Naive thymus-derived CD4-positive, alpha-beta T cell (primary cell): ENCODE measurements at places on chromosomes 3 and 15. TPM values are rescaled to one million over a fixed set of nuclear protein-coding genes. Genes with fewer than 3 reads are reported as not detected.

DNA sequence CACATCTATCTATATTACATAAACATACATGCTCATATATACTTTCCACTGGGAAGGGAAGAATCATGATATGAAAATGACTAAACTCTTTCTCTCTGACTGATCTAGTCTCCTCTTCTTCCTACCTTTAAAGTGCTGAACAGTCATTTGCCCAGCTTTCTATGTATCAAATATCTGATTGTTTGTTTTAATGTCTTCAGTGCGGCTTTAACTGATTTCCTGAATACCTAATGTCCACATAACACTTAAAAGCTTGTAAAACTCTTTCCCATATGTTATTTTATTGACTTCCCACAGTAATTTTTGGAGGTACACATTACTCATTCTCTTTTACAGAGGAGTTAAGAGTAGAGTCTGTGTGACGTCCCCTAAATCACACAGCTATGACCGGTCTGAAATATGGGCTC is 28.2 kb downstream of the CPOX start:
- no peak overlapping the region for H3K4me3 ChIP-seq
- H3K27me3 ChIP-seq, result no peaks in the 10 kb centered on the region
- no peak for DNase-seq
- H3K27ac ChIP-seq, result peak overlapping the region; percentile 10
- peaks cover 32% of the 10 kb centered on the region for H3K4me1 ChIP-seq

DNA sequence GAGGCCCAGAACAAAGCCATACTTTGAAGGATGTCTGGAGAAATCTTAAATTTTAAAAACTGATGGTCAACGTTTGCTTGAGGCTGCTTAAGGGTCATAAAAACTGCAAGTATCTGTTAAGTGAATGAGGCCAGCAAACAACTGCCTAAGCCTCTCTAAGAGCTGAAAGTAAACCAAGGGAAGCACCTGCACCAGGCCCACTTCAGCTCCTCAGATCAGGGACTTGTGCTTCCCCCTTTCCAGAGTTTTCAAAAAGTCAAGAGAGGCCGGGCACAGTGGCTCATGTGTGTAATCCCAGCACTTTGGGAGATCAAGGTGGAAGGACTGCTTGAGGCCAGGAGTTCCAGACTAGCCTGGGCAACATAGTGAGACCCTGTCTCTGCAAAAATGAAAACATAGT is 9.1 kb downstream of the FBXL22 start:
- peaks cover 37% of the 10 kb centered on the region for H3K4me1 ChIP-seq
- H3K4me3 ChIP-seq, result peak overlapping the region; percentile 37
- no peak for DNase-seq
- H3K36me3 ChIP-seq, result peaks cover 3% of the 10 kb centered on the region
- peak overlapping the region; percentile 68 for H3K27ac ChIP-seq

DNA sequence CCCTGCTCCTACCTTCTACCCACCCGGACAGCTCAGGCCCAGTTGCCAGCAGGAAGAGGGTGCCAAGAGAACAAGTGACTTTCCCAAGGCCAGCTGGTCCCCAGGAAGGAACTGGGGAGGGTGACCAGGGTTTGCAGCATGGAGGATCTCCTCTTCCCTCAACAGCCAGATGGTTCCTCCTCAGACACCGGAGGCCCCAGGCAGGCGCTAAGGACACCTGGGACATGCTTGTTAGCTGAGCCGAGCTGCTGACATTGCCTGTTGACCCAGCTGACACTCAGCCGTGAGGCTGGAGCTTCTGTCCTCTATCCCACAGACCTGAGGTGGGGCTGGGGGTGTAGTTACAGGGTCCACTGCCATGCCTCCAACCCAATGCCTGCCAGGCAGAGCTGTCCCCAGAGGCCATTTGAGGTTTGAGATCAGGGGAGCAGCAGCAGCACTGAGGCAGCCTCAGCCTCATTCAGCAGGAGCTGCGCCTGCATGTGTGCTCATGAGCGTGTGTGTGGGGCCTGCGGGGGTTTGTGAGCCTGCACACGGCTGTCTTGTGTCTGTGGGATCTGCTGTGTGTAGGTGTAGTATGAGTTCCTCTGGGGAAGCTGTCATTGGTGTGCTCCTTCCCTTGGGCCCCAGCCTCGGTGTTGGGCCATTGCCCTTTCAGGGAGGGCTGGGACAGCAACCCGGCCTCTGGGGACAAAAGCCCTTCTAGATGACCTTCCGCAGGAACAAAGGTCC is 7.1 kb downstream of the CPLX3 start:
- H3K27me3 ChIP-seq, result no peaks in the 10 kb centered on the region
- H3K4me1 ChIP-seq, result no peaks in the 10 kb centered on the region
- H3K4me3 ChIP-seq, result no peak overlapping the region
- no peak overlapping the region for H3K27ac ChIP-seq

DNA sequence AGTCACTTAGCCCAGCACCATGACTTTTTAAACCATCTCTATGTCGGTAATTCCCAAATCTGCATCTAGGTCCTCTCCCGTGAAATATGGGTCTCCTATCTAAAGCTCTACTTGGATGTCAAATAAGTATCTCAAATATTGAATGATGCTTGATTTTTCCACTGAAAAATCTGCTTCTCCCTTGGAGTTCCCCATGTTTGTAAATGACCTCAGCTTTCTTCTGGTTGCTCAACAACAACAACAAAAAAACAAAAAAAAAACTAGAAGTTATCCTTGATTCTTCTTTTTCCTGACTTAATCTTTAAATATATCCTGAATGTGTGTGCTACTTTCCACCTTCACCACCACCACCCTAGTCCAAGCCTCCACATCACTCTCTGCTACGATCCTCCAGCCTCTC is 307.5 kb upstream of the UBE2E2 start:
- H3K36me3 ChIP-seq, result no peaks in the 10 kb centered on the region
- no peaks in the 10 kb centered on the region for H3K4me1 ChIP-seq
- H3K27me3 ChIP-seq, result no peaks in the 10 kb centered on the region
- no peak for DNase-seq
- no peak overlapping the region for H3K27ac ChIP-seq
- no peak overlapping the region for H3K4me3 ChIP-seq

DNA sequence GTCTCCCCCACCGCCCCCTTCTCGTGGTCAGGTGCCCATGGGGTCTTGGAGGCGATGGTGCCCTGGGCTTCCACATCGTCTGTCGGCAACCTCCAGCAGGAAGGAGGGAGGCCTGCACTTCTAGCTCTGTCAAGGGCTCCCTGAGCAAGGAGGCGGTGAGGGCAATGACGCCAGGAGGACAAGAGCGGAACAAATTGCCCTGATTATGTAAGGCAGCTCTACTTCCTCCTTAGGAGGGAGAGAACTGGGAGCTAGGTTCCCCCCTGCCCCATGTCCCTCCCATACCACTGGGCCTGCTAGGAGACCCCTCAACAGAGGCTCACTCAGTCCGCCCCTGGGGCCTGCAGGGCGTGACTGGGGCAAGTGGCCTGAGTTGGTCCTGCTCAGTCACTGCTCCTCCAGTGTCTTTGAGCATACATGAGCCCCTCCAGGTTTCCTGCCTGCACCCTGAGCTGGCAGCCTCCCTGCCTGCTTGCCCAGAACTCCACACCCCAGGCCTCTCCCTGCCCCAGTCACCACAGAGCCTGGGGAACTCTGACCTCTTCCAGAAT is 56.1 kb downstream of the CACNA2D2 start:
- H3K36me3 ChIP-seq, result no peaks in the 10 kb centered on the region
- no peak overlapping the region for H3K4me3 ChIP-seq
- no peaks in the 10 kb centered on the region for H3K27me3 ChIP-seq
- H3K4me1 ChIP-seq, result peaks cover 13% of the 10 kb centered on the region

GRCh38 chr3:168383573-168383972 is 287.8 kb upstream of the GOLIM4 start:
- H3K27me3 ChIP-seq, result no peaks in the 10 kb centered on the region
- no peaks in the 10 kb centered on the region for H3K36me3 ChIP-seq
- no peak overlapping the region for H3K27ac ChIP-seq
- no peaks in the 10 kb centered on the region for H3K4me1 ChIP-seq
- H3K4me3 ChIP-seq, result no peak overlapping the region

Gene ACTRT3
- polyA plus RNA-seq, result not detected

GRCh38 chr3:77933926-77934325 is 894.0 kb downstream of the ROBO2 start:
- H3K4me1 ChIP-seq, result no peaks in the 10 kb centered on the region
- H3K27me3 ChIP-seq, result no peaks in the 10 kb centered on the region
- H3K27ac ChIP-seq, result no peak overlapping the region
- DNase-seq, result no peak
- no peaks in the 10 kb centered on the region for H3K36me3 ChIP-seq
- H3K4me3 ChIP-seq, result no peak overlapping the region

DNA sequence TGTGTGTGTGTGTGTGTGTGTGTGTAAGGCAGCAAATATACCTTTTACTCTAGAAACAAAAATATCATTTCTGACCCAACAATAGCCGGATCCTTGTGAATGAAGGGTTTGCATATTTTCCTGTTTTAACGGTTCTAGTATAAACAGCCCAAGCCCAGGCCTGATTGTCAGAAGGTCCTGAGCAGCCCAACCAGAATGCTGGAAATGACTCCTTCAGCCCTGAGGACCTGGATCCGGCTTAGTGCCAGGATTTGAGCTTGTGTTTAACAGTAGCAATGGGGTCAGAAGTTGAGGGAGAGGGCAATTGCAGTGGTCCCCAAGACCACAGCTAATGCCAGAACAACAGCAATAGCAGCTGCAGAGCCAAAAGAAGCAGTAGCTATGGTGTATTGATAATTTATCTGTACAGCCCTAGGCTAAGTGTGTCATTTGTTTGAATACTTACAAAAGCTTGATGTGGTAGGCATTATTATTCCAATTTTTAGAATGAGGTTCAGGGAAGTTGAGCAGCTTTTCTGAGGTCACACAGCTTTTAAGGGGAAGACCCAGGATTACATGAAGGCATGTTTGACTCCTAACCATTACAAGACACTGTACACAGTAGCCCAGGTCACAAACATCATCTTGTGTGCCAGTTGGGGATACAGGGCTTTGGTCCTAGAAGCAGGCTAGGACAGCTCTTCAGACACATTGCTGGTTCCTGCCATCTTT is 12.8 kb downstream of the FOXL2 start:
- DNase-seq, result no peak
- peaks cover 8% of the 10 kb centered on the region for H3K27me3 ChIP-seq
- no peaks in the 10 kb centered on the region for H3K36me3 ChIP-seq

DNA sequence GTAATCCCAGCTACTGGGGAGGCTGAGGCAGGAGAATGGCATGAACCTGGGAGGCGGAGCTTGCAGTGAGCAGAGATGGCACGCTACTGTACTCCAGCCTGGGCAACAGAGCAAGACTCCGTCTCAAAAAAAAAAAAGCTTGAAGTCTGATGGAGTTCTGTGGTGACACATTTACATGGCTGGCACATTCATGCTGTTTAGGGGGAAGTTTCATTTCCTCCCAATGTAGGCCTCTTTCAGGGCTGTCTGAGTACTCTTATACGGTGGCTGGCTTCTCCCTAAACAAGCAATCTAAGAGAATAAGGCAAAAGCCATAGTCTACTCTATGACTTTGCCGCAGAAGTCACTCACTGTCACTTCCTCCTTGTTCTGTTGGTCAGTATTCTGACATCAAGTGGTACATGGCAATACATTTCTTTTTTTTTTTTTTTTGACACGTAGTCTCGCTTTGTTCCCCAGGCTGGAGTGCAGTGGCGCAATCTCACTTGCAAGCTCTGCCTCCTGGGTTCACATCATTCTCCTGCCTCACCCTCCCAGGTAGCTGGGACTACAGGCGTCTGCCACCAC is 41.2 kb downstream of the OIP5 start:
- DNase-seq, result no peak
- no peak overlapping the region for H3K27ac ChIP-seq
- H3K4me3 ChIP-seq, result no peak overlapping the region
- peaks cover 4% of the 10 kb centered on the region for H3K4me1 ChIP-seq
- H3K36me3 ChIP-seq, result peaks cover 16% of the 10 kb centered on the region

Gene NR1I2
- not detected for polyA plus RNA-seq

- H3K27ac ChIP-seq, result no peak overlapping the region
- H3K4me1 ChIP-seq, result no peaks in the 10 kb centered on the region
- no peak for DNase-seq
- H3K4me3 ChIP-seq, result no peak overlapping the region
- no peaks in the 10 kb centered on the region for H3K27me3 ChIP-seq
- no peaks in the 10 kb centered on the region for H3K36me3 ChIP-seq
Observed at GRCh38 chr3:167814441-167814951, 79.0 kb downstream of the SERPINI1 start.

DNA sequence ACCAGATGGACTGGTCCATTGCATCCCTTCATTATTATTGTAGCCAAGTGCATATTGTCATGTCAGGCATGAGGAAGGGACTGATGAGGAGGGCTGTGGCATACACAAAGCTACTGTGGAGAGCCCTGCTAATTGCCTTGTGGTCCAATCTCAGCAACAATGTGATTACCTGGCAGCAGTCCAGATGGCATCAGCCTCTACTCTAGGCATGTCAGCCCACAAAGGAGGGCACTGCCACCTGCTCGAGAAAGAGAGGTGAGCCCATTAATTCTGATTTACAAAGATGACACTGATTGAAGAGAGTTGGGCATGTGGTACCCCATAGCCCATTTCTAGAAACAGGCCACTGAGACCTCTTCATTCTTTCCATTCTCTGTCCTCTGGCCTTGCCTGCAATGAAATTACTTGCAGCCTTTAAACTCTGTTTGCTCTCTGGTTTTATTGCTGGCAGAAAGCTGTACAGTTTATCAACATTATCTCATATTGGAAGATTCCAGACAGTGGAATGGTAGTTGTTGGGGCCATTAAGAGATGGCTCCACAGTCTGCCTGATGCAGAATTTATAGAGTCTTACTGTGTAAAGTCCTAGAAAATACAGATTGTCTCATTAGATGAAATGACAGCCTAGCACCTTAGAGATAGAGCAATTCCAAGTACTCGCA is 307.7 kb downstream of the ARPP21 start:
- no peaks in the 10 kb centered on the region for H3K27me3 ChIP-seq
- H3K4me1 ChIP-seq, result no peaks in the 10 kb centered on the region
- no peak overlapping the region for H3K27ac ChIP-seq
- DNase-seq, result no peak
- no peaks in the 10 kb centered on the region for H3K36me3 ChIP-seq

DNA sequence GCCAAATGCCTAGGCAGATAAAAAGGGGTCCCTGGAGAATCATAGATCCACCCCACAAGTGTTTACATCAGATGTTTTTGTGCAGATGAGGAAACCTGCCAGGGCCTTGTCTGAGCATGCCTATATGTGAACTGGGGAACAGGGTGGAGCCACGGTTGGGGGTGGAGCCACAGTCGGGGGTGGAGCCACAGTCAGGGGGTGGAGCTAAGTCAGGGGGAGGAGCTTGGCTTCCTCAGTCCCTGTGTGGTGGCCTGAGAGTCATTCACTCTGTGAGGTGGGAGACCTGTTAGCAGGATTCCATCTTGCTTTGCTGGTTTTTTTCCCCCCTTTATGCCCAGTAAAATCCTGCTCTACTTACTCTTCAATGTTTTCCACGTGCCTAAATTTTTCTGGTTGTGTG is 57.8 kb upstream of the TGFBR2 start:
- H3K4me3 ChIP-seq, result no peak overlapping the region
- H3K27ac ChIP-seq, result no peak overlapping the region
- DNase-seq, result no peak
- no peaks in the 10 kb centered on the region for H3K4me1 ChIP-seq

Gene DAZL
- polyA plus RNA-seq, result not detected
